ENCODE measurements at places on chromosomes 7 and 10.
A peak's percentile ranks its signal among the peaks of the same experiment; 100 is the strongest.

GRCh38 chr7:101869026-101869900 is 51.8 kb downstream of the CUX1 start:
- no peak for DNase-seq

- DNase-seq: no peak
These were observed 57.5 kb upstream of the CABCOCO1 start for GRCh38 chr10:61605221-61605620.

- DNase-seq: no peak
These were observed 21.8 kb downstream of the FGFBP3 start for GRCh38 chr10:91887272-91888076.

DNA sequence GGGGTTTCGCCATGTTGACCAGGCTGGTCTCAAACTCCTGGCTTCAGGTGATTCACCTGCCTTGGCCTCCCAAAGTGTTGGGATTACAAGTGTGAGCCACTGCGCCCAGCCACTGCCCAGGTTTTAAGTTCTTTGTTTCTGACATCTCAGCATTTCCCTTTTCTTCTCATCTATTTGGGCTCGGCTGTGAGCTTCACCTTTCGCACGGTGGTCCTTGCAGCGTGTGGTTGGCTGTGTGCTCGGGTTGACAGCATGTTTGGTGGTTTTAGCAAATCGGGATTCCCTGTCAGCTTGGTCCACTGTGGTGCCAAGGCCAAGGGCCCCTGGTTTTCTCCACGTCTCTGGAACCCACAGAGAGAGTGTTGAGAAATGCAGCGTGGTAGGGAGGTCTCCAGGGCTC is 138.8 kb downstream of the DNAJB6 start:
- no peak for DNase-seq

- DNase-seq: no peak
These were observed 162.5 kb upstream of the MALRD1 start for GRCh38 chr10:18886102-18886501.

DNA sequence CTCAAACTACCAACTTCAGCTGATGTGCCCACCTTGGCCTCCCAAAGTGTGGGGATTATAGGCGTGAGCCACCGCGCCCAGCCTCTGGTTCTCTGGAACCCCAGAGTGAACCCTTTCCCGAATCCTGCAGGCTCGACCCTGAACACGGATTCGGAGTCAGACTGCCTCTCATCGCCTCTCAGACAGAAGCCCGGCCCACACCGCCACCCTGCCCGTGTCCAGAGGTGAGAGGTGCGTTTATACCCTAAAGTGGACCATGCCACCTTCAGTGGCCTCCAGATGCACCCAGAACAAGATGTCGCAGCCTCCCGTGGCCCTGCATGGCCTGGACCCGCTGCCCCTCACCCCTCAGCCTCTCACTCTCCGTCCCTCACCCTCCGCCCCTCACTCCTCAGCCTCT is 64.9 kb upstream of the GNA12 start:
- no peak for DNase-seq

- DNase-seq: peak; percentile 80
These were observed 364.2 kb downstream of the AUTS2 start for GRCh38 chr7:69962186-69963065.

DNA sequence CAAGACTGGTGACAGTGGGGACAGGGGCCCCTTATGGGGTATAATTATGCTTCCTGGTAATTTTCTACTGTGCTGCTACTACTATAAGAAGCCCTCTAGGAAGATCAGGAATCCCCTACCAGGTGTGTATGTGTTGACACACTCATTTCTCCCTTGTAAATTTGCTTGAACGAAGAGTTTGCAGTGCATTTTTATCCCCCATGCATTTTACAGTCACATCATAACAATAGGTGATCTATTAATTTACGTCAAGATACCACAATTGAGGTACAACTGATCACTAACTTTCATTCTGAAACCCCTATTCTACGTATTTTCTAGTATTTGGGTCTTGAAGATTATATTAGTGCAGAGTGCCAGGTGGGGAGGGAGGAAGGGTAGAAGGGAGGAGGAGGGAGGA is 252.2 kb downstream of the NSUN6 start:
- no peak for DNase-seq

DNA sequence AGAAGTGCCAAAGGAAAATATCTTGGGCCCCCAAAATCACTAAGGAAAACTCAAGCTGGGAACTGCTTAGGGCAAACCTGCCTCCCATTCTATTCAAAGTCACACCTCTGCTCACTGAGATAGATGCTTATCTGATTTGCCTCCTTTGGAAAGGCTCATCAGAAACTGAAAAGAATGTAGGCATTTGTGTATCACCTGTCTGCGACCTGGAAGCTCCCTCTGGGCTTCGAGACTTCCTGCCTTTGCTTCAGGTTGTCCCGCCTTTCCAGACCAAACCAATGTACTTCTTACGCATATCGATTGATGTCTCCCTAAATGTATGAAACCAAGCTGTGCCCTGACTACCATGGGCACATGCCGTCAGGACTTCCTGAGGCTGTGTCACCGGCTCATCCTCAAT is 14.5 kb upstream of the LRRC72 start:
- DNase-seq: no peak

GRCh38 chr10:86654411-86655172 is at the start of gene OPN4:
Gene OPN4, plus strand, starts transcription at chr10:86654547. Its CDS starts 237 bp downstream, at chr10:86654784.
- DNase-seq: no peak

DNA sequence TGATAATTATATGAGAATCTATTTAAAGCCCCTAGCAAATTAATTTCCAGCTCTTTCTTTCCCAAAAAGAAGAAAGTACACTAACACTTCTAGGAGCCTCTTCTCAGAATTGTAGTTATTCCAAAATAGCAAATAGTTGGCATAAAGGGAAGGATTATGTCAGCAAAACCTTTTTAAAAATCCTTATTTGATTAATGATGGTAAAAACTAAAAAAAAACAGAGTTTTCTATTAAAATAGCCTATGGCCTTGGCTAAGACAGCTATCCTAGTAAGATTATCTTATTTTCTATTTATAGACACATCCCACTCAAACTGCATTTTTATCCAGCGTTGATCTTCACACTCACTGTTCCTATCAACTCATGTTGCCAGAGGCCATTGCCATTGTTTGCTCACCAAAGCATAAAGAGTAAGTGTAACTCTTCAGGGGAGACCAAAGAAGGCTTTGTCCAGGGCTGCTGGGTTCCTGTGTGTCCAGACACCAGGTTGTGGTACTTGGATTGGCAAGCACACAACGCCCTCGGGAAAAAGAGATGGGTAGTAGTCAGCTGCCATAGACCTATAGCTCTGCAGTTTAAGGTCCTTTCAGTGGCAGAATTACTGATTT is 31.5 kb downstream of the ACTA2 start:
- no peak for DNase-seq

GRCh38 chr10:35195361-35196306 is 69.0 kb downstream of the CREM start:
- DNase-seq: peak; percentile 66

DNA sequence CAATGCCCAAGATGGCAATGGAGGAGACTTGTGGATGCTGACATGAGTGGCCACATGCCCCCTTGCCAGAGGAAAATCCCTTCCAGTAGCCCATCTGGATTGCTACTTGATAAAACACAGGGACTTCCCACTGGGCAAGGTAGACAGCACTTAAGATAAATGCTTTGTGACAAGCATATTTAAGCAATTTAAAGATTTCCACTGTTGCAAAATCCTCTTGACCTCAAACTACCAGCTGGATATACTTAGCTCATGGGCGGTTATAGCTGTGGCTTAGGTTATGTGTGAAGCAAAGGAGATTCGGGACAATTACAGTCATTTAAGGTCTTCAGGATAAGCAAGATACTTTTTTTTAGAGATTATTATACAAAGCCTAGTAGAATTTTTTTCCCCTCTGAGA is 238.1 kb downstream of the BMPER start:
- no peak for DNase-seq

- no peak for DNase-seq
These were observed 40.5 kb upstream of the IL15RA start for GRCh38 chr10:6017781-6018354.

DNA sequence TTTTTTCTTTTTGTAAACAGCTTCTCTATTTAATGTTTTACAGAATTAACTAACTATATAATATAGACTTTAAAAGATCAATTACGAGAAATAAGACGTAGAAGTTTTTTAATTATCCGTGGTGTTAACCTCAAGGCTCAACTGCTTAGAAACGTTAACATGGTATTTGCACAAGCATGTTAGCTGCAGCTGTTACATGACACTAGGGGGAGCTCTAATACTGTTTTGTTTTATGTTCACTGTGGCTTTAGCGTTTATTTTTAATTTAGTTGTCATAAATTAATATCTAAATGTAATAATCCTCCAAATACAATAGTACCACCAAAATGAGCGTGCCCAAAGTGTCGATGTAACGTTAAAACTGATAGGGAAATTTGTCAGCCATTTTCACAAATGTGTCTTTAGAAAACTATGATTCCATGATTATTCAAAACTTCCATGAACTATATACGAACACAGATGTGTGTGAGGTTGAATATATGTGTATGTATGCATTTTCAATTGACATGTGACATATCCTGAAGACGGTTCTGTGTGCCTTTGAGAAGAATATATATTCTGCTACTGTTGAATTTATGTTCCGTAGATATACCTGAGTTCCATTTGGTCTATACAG is 828.8 kb upstream of the MBL2 start:
- DNase-seq: peak; percentile 1

DNA sequence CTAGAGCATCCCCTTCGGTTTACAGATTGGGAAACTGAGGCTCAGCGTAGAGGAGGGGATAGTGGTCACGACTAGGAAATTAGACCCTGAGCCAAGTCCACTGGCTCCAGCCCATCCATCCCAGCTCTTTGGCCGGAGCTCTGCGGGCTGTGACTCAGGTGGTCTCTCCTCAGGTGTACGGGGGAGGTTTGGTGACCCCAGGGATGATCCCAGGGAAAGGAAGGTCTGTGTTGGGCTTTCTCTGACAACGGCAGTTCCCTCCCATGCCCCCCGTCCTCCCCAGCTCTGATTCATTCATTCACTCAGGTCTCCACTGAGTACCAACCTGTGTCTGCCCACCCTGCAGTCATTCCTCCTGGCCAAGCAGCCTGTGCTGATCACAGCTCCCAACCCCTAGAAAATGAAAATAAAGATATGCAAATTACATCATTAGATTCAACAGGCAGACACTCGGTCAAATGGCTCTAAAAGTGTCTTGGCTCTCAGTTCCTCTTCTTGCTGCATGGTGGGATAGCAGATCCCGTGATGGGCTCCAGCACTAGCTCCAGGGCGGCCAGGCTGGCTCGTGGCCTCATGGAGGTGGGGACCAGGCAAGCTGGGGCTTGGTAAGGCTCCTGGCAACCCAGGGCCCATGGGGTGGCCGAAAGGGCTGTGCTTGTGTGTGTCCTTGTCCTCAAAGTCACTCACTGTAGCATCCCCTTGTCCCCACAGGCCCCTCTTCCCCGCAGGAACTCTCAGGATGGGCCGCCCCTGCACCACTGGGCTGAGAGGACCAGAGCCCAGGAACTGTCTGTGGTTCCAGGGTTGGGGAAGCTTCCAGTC is 37.8 kb downstream of the CLRN3 start:
- no peak for DNase-seq

DNA sequence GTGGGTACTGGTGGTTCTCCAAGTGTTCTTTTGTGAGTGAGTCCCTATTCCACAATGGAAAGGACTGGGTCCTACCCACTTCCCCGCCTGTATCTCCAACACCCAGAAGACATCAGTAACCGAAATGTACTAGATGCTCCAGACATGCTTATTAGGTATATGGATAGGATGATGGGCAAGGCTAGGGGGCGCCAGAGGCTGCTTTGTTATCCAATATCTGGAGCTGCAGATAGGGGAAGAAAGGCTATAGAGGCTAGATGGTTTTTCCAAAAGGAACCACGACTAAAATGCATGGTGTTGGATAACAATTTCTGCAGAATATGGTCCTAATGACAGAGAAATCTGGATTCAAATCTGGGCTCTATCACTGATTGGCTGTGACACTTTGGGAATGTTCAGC is 56.2 kb upstream of the TM9SF3 start:
- DNase-seq: peak; percentile 3

DNA sequence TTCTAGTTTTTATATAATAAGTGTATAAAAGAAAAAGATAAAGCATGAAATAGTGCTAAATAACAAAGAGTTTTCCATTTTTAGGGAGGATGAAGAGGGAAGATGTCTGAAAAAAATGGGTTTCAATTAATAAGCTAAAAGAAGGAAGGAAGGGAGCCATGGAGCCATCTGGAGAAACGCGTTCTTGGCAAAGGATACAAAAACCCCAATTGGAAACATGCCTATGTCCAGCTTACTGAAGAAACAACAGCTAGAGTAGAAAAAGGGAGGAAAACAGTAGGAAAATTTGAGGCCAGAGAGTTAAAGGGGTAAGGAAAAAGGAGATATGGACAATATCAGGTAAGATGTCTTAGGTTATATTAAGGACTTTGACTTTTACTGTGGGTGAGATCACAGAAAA is 416.2 kb upstream of the GHITM start:
- no peak for DNase-seq

- no peak for DNase-seq
These were observed 173.9 kb downstream of the NEURL1 start for GRCh38 chr10:103667356-103667755.

DNA sequence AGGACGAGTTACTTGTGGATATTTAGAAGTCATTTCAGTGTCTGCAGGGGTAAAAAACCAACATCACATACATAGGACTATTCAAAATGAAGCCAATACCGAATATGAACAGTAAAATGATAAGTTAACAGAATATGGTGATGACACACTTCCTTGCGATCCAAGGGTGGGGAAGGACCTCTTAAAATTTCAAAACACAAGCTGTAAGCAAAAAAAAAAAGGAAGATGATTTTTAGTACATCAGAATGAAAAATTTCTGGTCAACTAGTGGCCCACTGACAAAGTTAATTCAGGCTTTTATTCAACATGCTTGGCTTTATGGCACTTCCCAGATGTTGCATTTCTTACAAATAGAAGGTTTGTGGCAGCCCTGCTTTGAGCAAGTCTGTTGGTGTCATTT is 19.0 kb upstream of the GALNTL5 start:
- no peak for DNase-seq

DNA sequence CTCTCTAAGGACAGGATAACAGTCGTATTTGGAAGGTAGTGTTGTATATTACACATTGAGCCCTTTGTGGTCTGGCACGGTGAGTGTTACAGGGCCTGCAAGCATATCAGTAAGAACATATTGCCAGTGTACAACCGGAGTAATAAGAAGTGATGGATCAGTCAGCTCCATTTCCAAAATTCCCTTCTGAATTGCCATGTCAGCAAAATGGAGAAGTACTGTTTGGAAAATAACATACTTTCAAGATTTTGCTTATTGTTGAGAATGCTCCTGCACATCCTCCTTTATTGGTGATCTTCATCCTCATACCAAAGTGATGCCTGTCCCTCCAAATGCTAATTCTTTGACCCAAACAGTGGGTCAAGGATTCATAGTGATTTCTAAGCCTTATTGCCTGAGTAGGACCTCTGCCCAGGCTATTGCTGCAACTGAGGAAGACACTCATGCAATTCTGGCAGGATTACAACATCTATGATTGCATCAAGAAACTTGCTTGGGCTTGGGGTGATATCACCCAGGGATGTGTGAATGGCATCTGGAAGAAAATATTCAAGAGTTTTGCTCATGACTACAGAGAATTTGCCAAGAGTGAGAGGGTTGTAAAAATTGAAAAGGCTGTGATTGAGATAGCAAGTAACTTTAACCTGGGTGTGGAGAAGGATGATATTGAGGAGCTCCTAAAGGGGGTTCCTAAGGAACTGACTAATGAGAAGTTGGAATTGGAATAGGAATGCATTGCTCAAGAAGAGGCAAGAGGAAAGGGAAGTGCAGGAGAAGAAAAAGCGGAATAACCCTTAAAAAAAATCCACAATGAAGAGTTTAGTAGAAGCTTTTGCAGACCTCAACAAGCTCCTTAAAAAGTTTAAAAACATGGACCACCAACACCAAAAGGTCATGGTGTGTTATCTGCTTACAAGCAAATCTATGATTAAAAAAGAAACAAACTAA is 452.2 kb upstream of the SORCS1 start:
- no peak for DNase-seq

- no peak for DNase-seq
These were observed 83.6 kb downstream of the CSTF2T start for GRCh38 chr10:51615764-51616298.
